ENCODE measurements at places on chromosomes 13 and 19.
A peak's percentile ranks its signal among the peaks of the same experiment; 100 is the strongest.

GRCh38 chr13:99506634-99507033, 5.4 kb downstream of the TM9SF2 start:
- peaks cover 12% of the 10 kb centered on the region for H3K4me1 ChIP-seq
- no peak overlapping the region for H3K4me3 ChIP-seq
- no peak overlapping the region for H3K27ac ChIP-seq
- DNase-seq, result no peak
- peaks cover 7% of the 10 kb centered on the region for H3K36me3 ChIP-seq
- no peaks in the 10 kb centered on the region for H3K27me3 ChIP-seq

GRCh38 chr13:43303033-43303729, 279.8 kb downstream of the DNAJC15 start:
- H3K27ac ChIP-seq, result no peak overlapping the region
- DNase-seq, result peak; percentile 82
- peaks cover 8% of the 10 kb centered on the region for H3K4me1 ChIP-seq
- no peaks in the 10 kb centered on the region for H3K27me3 ChIP-seq

DNA sequence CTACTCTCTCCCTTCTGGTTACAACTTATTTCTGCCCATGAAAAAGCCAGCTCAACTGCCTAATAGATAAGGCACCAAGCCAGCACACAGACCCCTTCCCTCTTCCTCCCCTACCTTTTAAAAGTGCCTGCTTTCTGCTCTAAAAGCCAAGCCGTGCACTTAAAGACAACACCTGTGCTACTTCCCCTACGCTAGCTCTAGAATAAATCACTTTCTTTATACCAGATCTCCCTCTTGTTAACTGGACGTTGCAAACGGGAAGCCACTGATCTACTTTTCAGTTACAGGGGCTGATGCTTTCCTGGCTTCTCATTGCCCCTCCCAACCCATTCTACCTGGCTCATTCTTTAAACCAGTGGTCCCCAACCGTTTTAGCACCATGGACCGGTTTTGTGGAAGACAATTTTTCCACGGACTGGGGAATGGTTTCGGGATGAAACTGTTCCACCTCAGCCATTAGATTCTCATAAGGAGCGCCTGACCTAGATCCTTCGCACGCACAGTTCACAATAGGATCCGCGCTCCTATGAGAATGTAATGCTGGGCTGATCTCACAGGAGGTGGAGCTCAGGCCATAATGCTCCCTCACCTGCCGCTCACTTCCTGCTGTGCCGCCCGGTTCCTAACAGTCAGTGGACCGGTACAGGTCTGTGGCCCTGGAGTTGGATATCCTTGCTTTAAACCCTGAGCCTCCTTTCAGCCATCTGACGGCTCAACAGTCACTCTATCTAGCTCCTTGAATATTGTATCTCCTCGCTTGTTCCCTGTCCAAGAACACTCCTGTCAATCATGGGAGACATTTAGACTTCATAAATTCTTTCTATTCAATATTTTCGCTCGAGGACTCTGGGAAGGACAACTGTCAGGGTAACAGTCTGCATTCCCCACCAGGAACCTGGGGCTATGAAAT, 841 bp upstream of the ZNF223 start:
- H3K4me3 ChIP-seq, result peak overlapping the region; percentile 56
- no peaks in the 10 kb centered on the region for H3K4me1 ChIP-seq
- H3K36me3 ChIP-seq, result no peaks in the 10 kb centered on the region
- H3K27ac ChIP-seq, result peak overlapping the region; percentile 78

DNA sequence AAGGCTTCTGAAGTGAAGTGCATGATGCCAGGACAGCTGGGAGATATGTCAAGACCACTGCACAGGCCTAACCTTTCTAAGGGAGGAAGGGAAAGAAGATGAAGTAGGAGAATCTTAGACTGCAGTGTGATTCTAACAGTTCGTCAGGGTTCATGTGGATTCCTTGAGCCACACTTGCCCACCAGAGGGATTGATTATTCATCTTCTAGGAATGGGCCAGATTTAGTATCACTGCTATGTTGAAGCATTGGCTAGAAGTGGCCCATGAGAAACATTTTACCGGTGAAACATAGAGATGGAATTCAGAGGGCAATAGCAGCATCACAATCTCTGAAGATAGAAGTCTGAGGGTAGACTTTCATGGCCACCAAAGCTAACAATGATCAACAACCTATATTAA, 550.8 kb upstream of the SLITRK1 start:
- no peaks in the 10 kb centered on the region for H3K36me3 ChIP-seq
- no peak for DNase-seq
- no peaks in the 10 kb centered on the region for H3K4me1 ChIP-seq
- no peak overlapping the region for H3K4me3 ChIP-seq
- H3K27ac ChIP-seq, result no peak overlapping the region

- H3K27me3 ChIP-seq, result no peaks in the 10 kb centered on the region
- DNase-seq, result no peak
- H3K4me1 ChIP-seq, result no peaks in the 10 kb centered on the region
- H3K27ac ChIP-seq, result no peak overlapping the region
Measured at GRCh38 chr19:41457241-41457640, 14.3 kb downstream of the ERICH4 start.

DNA sequence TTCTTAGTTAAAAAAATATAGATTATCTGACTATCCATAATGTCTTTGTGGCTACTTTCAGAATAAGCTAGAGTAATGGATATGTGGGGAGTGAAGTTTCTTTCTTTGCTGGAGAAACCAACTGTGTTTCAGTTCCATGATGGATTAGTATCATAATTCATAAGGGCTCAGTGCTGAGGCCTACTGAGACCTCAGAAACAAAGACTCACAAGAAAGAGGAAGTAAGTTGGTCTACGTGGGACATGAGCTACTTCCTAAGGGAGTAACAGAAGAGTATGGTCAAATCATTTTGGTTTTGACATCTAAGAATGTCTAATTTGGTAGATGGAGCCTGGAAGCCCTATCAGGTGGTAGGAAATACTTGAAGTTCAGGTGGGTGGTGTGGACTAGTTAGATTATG, 99.0 kb upstream of the HTR2A start:
- no peaks in the 10 kb centered on the region for H3K4me1 ChIP-seq
- no peak overlapping the region for H3K27ac ChIP-seq
- no peak overlapping the region for H3K4me3 ChIP-seq

- no peak overlapping the region for H3K27ac ChIP-seq
- no peaks in the 10 kb centered on the region for H3K36me3 ChIP-seq
- H3K4me1 ChIP-seq, result no peaks in the 10 kb centered on the region
- H3K4me3 ChIP-seq, result no peak overlapping the region
- no peaks in the 10 kb centered on the region for H3K27me3 ChIP-seq
Measured at GRCh38 chr19:47540748-47541147, 25.9 kb upstream of the NAPA start.

- H3K27ac ChIP-seq, result no peak overlapping the region
- no peaks in the 10 kb centered on the region for H3K36me3 ChIP-seq
- DNase-seq, result no peak
- peaks cover 25% of the 10 kb centered on the region for H3K4me1 ChIP-seq
Measured at GRCh38 chr19:55459551-55459949, 1.9 kb downstream of the ISOC2 start.

DNA sequence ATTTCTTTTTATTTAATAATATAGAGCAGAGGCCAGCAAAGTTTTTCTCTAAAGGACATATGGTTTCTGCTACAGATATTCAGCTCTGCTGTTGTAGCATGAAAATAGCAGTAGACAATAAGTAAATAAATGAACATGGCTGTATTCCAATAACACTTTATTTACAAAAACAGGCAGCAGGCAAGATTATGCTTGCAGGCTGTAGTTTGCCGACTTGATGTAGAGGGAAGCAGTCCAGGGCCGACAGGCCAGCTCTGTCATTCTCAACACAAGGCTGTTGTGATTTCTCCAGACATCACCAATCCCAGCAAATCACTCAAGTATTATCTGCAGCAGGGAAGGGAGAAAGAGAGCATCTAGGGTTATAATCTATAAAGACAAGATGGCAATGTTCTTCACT, 1062.5 kb upstream of the PCDH9 start:
- no peaks in the 10 kb centered on the region for H3K36me3 ChIP-seq
- no peak overlapping the region for H3K27ac ChIP-seq
- no peaks in the 10 kb centered on the region for H3K27me3 ChIP-seq
- no peak overlapping the region for H3K4me3 ChIP-seq
- DNase-seq, result no peak
- H3K4me1 ChIP-seq, result no peaks in the 10 kb centered on the region

DNA sequence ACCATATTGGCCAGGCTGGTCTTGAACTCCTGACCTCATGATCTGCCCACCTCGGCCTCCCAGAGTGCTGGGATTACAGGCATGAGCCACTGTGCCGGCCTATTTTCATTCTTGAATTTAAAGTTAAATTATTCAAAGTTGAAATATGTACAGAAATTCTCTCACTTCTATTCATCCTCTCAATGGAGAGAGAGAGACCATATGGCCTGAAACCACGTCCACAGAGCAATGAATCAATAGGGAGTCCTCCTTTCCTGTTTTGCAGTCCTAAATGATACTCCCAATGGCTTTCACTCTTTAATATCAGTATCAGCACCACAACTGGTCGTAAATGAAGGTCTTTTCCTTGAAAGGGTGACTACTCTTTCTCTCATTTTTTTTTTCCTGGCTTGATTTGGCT, 30.5 kb upstream of the KCTD4 start:
- no peak overlapping the region for H3K27ac ChIP-seq
- H3K4me3 ChIP-seq, result no peak overlapping the region
- H3K27me3 ChIP-seq, result no peaks in the 10 kb centered on the region
- peaks cover 2% of the 10 kb centered on the region for H3K4me1 ChIP-seq

DNA sequence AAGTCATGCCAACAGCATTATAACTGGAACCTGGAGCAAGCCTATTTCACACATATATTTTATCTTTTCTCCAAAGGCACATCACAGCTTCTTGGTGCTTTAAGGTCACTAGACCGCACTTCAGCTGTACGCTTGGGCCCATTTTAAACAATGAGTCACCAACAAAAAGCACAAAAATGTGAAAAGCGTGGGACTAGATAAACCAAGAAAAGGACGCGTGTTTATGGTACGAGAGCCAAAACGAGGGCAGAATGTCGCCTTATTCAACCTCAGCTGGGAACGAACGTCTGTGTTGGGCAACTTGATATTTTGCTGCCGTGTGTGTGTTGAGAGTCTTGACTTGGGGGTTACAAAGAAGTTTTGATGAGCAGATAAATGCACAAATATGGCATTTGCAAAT, 9.2 kb upstream of the EHD2 start:
- H3K36me3 ChIP-seq, result peaks cover 10% of the 10 kb centered on the region
- no peaks in the 10 kb centered on the region for H3K27me3 ChIP-seq
- DNase-seq, result no peak
- H3K4me3 ChIP-seq, result no peak overlapping the region
- H3K27ac ChIP-seq, result no peak overlapping the region

DNA sequence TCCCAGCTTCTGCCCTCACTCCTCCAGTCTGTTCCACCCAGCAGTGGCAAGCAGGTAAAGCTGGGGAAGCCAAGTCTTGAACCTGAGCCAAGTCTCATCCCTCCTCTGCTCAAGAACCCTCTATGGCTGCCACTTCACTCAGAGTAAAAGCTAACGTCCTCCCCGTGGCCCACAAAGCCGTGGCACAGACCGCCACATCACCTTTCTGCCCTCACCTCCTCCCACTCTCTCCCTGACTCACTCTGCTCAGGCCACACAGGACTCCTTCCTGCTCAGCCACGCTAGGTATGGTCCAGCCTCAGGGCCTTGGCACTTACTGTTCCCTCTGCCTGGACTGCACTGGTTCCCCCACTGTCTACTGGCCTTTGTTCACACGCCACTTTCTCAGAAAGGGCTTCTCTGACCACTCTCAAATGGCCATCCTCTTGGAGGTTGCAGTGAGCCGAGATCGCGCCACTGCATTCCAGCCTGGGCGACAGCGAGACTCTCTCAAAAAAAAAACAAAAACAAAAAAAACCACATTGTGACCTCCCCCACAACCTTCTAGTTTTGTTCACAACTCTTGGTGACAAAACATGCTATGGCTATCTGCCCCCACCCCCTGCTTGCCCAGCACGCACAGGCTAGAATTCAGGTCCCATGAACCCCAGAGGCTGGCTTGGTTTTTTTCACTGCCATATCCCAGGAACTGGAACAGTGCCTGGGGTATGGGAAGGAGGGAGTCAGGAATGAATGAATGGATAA, 15.8 kb downstream of the NDUFB7 start:
- H3K4me1 ChIP-seq, result peaks cover 14% of the 10 kb centered on the region
- no peaks in the 10 kb centered on the region for H3K27me3 ChIP-seq
- 0 out of 2 replicates have a peak overlapping the region, but pooled peaks have one; percentile 72 for H3K27ac ChIP-seq
- no peak for DNase-seq

GRCh38 chr13:113049521-113049941, 56.1 kb upstream of the F7 start:
- H3K27me3 ChIP-seq, result no peaks in the 10 kb centered on the region
- no peak overlapping the region for H3K27ac ChIP-seq
- H3K36me3 ChIP-seq, result no peaks in the 10 kb centered on the region
- H3K4me1 ChIP-seq, result no peaks in the 10 kb centered on the region
- H3K4me3 ChIP-seq, result no peak overlapping the region

GRCh38 chr19:29771708-29772414, 39.9 kb upstream of the CCNE1 start:
- no peak overlapping the region for H3K27ac ChIP-seq
- H3K4me1 ChIP-seq, result no peaks in the 10 kb centered on the region
- no peaks in the 10 kb centered on the region for H3K36me3 ChIP-seq
- H3K27me3 ChIP-seq, result no peaks in the 10 kb centered on the region

- H3K36me3 ChIP-seq, result no peaks in the 10 kb centered on the region
- H3K27ac ChIP-seq, result no peak overlapping the region
- H3K4me3 ChIP-seq, result no peak overlapping the region
- no peak for DNase-seq
- no peaks in the 10 kb centered on the region for H3K27me3 ChIP-seq
- peaks cover 8% of the 10 kb centered on the region for H3K4me1 ChIP-seq
Measured at GRCh38 chr19:39676004-39676403, 20.3 kb downstream of the LGALS16 start.

- no peak overlapping the region for H3K27ac ChIP-seq
- H3K36me3 ChIP-seq, result peaks cover 28% of the 10 kb centered on the region
- no peaks in the 10 kb centered on the region for H3K27me3 ChIP-seq
Measured at GRCh38 chr19:39360599-39360998, 18.4 kb downstream of the SAMD4B start.

GRCh38 chr19:55656988-55657747, 2.3 kb downstream of the U2AF2 start:
- peak overlapping the region; percentile 98 for H3K27ac ChIP-seq
- peaks cover 27% of the 10 kb centered on the region for H3K4me1 ChIP-seq
- DNase-seq, result no peak
- peak overlapping the region; percentile 100 for H3K4me3 ChIP-seq
- peaks cover 7% of the 10 kb centered on the region for H3K36me3 ChIP-seq

DNA sequence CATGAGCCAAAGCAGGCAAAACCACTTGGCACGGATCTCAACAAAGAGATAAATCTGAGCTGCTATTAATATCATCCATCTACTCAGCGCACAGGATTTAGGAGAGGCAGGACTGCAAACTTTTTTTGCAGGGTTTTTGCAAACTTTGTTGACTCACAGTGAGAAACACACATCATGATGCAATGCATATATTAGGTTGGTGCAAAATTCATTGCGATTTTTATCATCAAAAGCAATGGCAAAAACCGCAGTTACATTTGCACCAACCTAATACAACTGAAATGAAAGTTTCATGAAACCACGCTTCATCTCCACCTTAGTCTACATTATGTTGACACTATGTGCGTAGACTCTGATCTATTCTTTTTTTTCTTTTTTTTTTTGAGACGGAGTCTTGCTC, 4.5 kb upstream of the NOVA2 start:
- H3K4me3 ChIP-seq, result no peak overlapping the region
- no peak for DNase-seq
- H3K27ac ChIP-seq, result no peak overlapping the region
- 0 out of 2 replicates have a peak, but pooled peaks cover 2% of the 10 kb centered on the region for H3K27me3 ChIP-seq
